ENCODE measurements at places on chromosomes 6 and 20.
A peak's percentile ranks its signal among the peaks of the same experiment; 100 is the strongest.

DNA sequence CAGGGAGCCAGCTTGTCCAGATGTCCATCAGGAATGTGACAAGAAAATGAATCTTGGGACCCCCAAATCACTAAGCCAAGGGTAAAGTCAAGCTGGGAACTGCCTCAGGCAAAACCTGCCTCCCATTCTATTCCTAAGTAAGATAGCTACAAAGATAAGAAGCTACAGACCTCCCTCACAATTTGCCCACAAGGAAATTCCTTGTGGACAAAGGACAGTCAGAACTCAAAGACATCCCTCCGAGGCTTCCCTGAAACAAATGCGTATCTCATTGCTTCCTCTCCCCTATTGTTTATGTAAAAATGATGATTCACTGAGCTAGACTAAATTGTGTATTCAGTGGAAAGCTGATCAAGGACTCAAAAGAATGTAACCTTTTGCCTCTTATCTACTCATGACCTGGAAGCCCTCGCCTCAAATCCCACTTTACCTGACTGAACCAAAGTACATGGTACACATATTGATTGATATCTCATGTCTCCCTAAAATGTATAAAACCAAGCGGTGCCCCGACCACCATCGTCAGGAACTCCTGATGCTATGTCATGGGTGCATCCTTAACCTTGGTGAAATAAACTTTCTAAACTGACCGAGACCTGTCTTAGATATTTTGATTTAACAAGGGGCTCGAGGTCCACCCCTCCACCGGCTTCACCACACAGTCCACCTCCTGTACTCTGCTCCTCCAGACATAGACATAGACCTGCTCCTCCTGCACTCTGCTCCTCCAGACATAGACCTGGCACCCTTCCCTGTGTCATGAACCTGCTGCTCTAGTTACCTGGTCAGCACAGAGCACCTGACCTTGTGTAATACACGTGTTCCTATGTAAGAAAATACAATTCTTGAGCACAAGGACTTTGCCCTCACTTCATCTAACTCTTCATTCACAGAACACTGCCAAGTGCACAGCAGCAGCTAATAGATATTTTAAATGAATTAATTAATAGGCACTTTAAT, 81.4 kb downstream of the WDR27 start:
- no peak for DNase-seq

- DNase-seq = no peak
These were observed 12.8 kb downstream of the NHSL1 start for GRCh38 chr6:138486249-138487101.

DNA sequence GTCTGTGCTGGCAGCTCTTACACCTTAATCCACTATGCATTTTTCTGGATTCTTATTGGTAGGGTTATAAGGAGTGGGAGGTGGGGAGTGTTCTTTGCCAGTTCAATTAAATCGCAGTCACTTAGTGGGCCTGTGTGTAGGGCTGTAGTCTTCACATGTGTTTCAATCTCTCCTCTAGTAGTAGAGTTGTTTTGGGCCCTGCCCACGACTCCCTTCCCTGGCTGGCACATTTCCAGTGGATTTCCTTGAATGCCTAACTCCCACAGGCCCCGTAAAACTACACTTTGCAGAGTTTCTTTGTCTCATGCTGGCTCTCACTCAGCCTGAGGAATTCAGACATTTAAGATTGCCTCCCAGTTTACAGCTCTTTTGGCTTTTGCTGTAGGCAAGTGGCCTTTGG, 414.0 kb upstream of the OPRM1 start:
- peak; percentile 69 for DNase-seq

- no peak for DNase-seq
These were observed 48.1 kb downstream of the TCP11 start for GRCh38 chr6:35093118-35093445.

DNA sequence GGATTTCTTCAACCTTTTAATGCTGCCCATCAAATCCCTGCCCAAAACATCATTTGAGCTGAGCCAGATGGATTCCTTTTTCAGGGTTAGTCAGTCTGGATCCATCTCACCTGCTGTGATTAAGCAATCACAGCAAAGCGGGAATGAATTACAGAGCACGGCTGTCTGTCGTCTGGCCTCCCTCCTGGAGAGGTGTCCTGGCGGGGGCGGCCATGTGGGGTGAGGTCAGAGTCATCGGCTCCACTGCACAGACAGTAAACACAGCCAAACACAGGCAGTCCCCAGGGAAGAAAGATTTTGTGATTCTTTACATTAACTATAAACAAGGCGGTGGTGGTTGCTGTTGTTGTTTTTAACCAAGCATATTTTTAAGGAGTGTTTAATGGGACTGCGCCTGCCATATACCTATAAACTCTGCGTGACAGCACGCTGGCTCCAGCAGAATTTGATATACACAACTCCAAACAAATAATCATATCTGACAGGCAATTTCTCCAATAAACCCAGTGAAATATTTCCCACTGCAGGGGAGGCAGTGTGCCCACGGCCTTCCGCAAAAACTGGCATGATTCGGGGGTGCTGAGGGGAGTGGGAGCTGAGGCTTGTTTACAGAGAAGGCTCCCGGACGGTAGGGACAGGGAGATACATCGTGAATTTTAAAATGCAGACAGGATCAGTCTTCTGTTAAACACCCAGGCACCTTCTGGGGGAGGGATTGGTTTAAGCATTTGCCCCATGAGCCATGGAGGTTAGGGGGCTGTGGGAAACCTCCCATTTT, 232.0 kb upstream of the PMEPA1 start:
- DNase-seq = no peak

GRCh38 chr6:82370788-82371187, 7.2 kb downstream of the TPBG start:
- DNase-seq = no peak

- no peak for DNase-seq
These were observed 42.5 kb downstream of the ID4 start for GRCh38 chr6:19879663-19880062.

DNA sequence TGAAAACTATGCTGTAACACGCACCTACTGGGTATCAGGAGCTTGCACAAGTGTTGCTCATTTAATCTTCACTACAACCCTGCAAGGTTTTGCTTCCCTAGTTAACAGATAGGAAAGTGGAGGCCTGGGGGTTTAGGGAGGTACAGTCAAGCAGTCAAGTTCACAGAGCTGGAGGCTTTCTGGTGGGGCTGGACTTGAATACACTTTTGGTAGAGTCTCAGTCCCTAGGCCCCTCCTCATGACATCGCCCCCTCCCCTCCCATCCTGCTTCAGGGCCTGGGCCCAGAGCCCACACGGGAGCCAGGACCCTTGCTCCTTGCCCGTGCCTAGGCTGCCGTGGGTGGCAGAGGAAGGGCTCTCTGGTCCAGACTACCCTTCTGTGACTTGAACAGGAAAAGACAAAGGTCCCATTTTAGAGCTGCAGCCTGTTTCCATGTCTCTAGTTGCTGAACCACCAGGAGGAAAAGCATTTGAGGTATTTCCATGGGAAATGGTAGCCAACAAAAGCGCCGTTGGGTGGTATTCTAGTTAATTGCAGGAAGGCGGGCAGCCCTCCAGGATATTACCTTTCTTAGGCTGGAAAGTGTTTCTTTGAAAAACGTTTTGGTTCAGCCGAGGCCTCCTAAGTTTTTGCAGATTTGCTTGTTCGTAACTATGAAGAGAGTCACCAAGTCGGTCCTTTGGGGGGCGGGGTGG, 84.9 kb downstream of the CDC5L start:
- DNase-seq = peak; percentile 43

- peak; percentile 57 for DNase-seq
These were observed 216.8 kb downstream of the TMEM242 start for GRCh38 chr6:157106487-157106886.

DNA sequence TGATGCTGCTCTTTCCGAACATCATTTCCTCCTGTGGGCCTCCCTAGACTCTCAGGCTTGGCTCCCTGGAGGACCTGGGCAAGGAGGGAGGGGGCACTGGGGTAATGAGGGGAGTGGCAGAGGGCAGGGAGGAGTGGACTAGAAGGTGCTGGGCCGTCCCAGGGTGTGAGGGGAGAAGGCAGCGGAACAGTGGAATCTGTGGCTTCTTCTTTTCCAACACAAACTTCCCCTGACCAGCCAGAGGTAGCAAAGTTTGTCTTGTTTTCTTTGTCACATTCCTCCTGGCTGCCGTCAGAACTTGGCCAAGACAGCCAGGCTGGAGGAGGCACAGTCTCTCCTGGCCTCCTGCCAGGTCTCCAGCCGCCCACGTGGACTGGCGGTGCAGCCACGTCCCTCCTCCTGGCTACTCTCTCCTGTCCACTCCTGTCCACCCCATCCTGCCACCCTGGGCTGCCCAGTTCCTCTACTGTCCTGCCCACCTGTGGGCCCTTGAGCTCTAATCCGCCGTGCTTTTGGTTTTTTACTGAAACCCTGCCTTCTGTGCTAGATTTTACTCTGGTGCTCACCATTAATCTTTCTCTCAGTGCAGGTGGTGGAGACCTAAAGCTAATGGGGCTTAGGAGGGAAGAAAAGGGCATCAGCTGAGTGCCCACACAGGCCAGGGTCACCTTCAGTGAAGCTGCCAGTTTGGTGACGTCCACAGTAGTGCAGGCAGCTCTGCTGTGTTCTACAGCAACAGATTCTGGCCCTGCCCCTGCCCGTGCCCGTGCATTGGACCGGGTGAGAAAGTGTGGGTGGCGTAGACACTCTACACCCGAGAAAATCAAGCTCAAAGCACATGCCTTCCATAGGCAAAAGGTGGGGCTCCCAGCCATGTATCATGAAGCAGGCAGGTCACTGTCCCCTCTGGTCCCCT, 2.8 kb upstream of the CDSN start:
- DNase-seq = peak; percentile 97

- DNase-seq = no peak
These were observed 2.3 kb downstream of the KCNK15 start for GRCh38 chr20:44748005-44748370.

DNA sequence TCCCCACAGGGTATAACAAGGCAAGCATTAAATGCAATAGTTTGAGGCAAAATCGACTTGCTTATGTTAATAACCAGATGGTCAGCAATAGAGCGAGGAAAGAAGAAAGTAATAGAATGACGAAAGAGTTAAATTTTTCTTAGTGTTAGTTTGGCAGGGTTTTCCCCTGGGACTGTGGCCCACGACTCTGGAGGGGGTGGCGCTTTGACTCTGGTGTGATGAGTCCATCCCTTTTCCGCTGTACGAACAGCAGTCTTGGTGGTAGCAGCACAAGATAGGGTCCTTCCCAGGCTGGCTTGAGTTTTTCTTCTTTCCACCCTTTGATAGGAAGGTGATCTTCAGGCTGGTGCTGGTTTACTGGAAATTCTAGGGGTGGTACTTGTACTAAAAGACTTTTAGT, 69.2 kb upstream of the GMDS start:
- DNase-seq = no peak

GRCh38 chr6:167091026-167091804, 31.7 kb upstream of the CCR6 start:
- no peak for DNase-seq

DNA sequence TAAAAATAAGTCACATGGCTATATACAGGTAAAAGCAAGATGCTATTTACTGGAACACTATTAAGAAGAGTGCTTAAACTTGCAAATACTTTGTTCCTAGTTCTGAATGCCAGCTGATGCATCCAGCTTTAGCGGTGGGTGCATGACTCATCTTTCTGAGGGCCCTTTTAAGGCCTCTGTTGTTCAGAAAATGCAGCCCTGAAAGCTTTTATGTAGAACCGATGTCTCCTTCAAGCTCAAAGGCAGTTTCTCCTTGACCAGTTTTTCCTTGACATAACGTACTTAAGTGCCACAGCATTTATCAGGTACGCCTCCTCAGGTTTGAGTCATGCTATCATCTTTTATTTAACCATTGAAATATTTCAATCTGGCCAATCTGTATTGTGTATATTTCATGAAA, 82.8 kb downstream of the MLIP start:
- DNase-seq = peak; percentile 74

DNA sequence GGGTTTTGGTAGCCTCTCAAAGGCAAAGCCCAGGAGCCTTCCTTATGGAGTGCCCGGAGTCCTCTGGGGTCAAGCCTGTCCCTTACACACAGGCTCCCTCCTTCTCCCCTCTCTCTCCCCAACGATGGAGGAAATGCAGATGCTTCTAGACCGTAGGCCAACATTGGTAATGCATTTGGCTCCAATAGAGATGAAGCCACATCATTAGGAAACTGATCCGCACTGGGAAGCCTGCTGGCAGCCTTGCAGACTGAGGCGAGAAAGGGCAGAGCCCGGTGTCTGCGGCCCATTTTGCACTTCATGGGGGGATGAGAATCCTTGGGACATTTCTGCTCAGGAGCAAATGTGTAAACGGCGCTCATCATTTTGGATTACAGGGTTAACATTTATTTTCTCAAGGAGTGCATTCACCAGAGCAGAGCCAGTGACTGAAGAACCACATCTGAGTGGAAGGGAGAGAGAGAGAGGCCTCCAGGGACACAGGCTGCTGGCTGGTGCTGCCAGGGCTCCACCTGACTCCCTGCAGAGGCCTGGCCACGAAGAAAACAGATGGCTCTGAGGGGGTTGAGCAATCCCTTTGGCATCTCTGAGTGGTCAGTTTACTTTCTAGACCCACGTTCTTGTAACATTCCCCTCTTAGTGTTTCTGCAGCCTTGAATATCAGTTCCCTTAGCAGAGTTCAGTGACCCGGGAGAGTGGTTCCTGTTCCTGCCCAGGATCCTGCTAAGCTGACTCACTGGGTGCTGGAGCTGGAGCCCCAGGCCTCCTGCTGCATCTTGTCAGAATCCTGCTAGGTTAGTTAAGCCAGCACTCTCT, 4.4 kb upstream of the CST3 start:
- DNase-seq = peak; percentile 65

DNA sequence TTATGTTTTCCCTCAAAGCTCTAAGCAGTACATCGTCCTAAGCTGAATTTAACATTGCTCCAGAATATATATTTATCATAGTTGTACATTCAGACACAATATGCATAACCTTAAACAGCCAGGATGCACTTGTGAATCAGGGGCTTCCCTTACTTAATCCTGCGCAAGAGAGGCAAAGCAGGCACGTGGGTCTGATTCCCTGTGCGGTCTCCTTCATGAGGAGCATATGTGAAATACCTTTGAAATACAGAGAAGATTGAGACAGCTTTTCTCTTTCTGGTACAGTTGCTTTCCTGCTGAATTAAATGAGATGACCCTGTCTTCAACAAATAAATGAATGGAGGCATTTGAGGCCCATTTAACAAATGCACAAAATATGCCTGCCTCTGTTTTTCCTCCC, 1.5 kb downstream of the HTR1E start:
- no peak for DNase-seq

DNA sequence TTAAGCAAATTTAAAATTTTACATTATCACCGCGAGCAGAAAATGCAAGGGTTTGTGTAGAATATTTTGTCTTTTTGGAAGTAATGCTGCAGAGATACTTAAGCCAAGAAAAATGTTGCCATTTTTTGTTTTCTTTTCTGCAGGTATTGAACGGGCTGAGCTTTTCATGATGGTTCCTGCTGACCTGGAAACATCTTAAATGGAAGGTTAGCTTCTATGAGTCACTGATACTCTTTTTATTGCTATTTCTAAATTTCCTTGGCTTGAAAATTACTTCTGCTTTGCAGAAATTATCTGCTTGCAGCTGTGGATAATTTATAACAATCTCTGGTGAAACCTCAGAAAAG, 12.7 kb downstream of the SYTL3 start:
- DNase-seq = no peak

GRCh38 chr6:168583126-168583525, 142.1 kb downstream of the SMOC2 start:
- no peak for DNase-seq

All from astrocyte of the hippocampus (primary cell).